ENCODE measurements at places on chromosomes 2 and 18.

DNA sequence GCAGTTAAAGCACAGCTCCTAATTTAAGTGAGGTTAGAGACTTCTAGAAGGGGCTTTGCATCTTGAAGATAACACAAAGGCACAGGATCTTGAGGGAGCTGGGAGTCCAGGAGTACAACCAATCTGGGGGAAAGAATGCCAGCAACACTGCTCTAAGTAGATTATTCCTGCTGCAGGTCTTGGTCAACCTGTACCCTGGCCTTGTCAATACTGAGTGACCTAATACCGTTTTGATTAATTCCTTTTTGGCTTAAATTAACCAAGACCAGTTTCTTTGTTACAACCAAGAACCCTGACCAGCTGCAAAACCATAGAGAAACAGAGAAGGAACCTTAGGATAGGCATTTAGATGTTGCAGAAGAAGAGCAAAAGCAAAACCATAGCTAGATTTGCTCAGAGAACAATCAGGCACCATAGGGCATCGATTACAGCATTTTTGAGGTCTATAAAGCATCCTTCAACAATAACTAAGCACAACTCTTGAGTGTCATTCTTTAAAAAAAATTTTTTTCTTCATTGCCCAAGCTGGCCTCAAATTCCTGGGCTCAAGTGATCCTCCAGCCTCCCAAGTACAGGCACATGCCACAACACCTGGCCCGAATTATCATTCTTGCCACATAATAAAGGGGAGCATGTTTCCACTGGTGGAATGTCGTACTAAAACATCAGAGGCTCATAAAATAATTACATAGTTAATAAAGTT lies 6.3 kb downstream of the STARD7 start:
- DNase-seq = no peak

- DNase-seq = no peak
Observed at GRCh38 chr18:77300579-77300978, 50.9 kb downstream of the GALR1 start.

- DNase-seq = no peak
Observed at GRCh38 chr18:2192562-2192961, 378.7 kb downstream of the METTL4 start.

DNA sequence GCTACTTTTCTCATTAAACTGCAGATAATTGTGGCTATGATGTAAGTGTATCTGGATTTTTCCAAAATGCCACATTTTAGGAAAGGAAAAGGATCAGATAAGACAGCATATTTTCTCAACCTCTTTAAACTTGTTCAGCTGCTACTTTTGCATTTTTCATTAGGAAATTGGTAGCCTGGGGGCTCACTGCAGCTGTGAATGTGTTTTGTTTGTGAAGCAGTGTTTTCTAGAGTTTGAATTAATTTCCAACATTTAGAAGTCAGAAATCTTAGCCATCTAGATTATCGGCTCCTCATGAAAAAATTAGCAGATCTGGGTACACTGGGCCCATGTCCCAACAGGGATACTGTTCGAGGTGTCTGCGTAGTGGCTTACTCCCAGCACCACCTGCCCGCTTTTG lies 56.3 kb upstream of the ZDBF2 start:
- DNase-seq = no peak

- no peak for DNase-seq
Observed at GRCh38 chr18:23824240-23824639, 135.0 kb downstream of the LAMA3 start.

DNA sequence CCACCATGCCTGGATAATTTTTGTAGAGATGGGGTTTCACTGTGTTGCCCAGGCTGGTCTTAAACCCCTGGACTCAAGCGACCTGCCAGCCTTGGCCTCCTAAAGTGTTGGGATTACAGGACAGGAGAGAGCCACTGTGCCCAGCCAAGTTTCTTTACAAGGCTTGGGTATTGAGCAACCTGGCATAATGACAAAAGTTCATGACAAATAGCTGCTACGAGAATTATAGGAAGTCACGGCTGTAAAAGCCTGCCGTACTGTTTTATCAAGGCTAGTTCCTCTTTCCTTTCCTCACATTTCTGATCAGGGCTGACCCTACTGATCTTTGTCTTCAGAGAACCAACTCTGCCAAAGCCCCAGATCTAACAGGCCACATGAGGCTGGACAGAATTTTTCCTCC lies 490.4 kb upstream of the SPRED2 start:
- DNase-seq = no peak

DNA sequence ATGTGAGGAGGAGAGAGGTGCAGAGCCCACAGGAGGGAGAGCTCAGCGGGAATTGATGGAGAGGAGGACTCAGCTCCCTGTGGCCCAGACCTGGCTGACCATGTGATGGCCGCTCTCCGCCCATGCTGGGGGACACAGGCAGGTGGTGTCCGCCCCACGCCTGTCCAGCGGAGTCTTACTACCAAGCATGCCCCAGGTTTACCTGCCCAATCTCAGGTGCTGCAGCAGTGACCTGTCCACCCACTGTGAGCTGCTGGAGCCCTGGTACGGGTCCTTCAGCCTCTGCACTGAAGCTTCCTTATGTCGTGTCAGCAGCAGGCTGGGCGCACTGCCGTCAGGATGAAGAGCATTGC lies 170.8 kb downstream of the RTP5 start:
- DNase-seq = no peak

GRCh38 chr18:74283646-74284045 lies 8.1 kb downstream of the CYB5A start:
- DNase-seq = no peak

GRCh38 chr2:159444754-159445153 lies 158.3 kb upstream of the WDSUB1 start:
- no peak for DNase-seq

DNA sequence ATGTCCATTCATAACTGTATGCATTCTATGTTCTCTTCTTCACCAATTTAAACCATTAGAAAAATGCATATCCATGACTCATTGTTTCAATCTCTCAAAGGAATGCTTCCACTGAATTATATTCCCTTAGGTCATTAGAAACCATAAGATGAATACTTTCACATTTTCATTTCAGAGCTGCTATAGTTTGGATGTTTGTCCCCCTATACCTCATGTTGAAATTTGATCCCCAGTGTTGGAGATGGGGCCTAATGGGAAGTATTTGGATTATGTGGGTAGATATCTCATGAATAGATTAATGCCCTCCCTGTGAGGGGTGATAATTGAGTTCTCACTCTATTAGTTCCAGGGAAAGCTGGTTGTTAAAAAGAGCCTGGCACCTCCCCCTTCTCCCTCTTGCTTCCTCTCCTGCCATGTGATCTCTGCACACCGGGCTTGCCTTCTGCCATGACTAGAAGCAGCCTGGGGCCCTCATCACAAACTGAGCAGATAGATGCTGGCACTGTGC lies 35.7 kb downstream of the THUMPD2 start:
- DNase-seq = no peak

- no peak for DNase-seq
Observed at GRCh38 chr2:126729896-126730295, 73.9 kb downstream of the GYPC start.

DNA sequence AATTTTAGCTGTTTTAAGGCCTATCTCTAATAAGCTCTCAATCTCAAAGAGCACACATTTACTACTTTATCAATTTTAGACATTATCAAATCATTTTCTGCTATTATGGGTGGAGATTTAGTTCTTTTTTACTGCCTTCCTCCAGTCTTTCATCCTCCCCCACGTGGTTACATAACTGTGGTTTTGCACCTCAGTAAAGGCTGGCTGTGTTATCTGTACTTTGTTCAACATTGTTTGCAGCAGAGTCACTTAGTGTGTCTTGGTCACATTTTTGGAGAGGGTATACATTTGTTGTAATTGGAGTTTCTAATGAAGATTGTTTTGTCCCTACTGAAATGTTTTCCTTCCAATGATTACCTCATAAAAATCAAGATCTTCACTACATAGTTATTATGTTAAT lies 549.6 kb upstream of the CELF4 start:
- no peak for DNase-seq

DNA sequence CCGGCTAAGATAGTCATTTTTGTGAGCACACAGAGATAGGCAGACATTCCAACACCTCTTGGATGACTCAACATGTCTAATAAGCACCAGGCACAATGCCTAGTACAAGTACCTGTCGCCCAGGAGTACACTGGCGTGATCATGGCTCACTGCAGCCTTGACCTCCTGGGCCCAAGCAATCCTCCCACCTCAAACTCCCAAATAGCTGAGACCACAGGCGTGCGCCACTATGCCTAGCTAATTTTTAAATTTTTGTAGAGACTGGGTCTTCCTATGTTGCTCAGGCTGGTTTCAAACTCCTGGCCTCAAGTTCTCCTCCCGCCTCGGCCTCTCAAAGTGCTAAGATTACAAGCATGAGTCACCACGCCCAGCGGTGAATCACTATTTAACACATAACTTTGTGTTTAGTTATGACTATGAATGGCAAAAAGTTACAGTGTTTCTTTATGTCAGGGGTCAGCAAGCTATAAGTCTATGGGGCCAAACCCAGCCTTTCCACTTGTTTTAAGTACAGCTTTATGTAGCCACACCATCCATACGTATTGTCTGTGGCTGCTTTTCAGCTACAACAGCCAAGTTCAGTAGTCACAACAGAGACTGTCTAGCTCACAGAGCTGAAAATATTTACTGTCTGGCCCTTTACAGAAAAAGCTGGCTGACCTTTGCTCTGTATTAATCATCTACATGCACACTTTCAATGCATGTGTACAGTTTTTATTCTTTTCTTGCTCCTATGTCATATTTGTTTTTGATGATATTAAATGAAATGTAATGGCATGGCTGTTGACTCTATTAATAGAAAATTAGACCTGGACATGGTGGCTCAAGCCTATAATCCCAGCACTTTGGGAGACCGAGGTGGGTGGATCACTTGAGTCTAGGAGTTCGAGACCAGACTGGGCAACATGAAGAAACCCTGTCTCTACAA lies 18.7 kb downstream of the ORC2 start:
- DNase-seq = no peak

DNA sequence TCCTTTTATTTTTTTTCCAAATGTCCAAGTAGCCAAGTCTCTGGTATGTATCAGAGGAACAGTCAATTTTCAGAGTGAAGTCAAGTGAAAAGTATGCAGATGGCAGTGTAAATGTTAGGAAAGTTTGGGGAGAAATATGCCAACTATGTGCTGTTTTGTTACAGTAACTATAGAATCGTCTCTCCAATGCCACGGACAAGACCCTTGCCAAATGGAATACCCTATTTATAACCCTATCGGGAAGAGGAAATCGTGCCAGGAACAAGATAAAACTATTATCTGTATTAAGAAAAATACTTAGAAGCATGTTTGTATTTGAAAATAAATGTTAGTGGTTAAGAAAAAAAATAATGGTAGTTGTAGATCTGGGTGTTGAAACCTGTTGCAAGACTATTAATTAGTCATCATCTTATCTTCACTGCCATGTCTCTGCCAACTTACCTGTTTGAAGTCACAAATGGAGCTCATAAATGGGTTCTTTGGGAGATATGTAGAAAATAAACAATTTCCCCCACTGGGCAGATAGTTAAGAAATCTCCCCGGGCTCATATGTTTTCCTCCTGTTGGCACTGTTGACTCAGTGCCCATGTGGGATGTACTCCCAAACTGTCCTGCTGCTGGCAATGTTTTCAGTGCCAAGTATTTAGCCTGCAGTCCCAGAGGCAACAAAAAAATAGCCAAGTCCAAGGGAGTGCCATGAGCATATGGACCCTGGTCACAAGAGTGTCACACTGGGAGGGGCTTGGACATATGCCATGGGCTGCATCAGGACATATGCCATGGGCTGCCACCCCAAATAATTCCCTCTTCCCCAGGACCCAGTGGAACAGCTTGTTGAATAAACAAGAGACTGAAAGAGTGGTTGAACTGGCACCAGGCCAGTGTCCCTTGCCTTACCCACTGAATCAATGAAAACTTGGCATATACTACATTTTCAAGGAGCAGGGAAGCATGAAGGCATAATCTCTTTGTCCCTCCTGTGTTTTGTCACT lies 366.9 kb downstream of the OSR1 start:
- DNase-seq = peak; percentile 84

GRCh38 chr2:233125455-233126065 lies 65.4 kb downstream of the INPP5D start:
- DNase-seq = no peak

- DNase-seq = no peak
Observed at GRCh38 chr2:150477347-150477746, 10.1 kb downstream of the RND3 start.

- no peak for DNase-seq
Observed at GRCh38 chr2:45264227-45265225, 255.3 kb upstream of the SIX2 start.

GRCh38 chr18:60197671-60198462 lies 174.7 kb downstream of the MC4R start:
- DNase-seq = no peak

DNA sequence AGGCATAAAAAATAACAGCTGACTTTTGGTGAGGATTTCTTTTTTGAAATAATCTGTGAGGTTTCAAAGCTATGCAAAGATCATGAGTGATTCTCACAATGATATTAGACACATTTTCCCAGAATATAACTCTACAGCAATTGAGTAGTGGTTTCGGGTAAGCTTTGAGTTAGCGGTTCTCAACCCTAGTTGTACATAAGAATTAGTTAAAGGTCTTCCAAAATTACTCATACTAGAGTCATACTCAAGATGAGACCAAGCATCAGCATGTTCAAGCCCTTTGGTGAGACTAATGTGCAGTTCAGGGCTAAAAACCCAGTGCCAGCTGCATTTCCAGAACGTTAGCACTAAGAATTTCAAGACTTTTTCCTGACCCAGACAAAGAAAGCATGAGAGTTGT lies 31.1 kb downstream of the DSG4 start:
- no peak for DNase-seq

- DNase-seq = no peak
Observed at GRCh38 chr2:16621316-16621715, 44.3 kb downstream of the CYRIA start.

GRCh38 chr2:95038635-95039298 lies 13.3 kb downstream of the MAL start:
- no peak for DNase-seq

DNA sequence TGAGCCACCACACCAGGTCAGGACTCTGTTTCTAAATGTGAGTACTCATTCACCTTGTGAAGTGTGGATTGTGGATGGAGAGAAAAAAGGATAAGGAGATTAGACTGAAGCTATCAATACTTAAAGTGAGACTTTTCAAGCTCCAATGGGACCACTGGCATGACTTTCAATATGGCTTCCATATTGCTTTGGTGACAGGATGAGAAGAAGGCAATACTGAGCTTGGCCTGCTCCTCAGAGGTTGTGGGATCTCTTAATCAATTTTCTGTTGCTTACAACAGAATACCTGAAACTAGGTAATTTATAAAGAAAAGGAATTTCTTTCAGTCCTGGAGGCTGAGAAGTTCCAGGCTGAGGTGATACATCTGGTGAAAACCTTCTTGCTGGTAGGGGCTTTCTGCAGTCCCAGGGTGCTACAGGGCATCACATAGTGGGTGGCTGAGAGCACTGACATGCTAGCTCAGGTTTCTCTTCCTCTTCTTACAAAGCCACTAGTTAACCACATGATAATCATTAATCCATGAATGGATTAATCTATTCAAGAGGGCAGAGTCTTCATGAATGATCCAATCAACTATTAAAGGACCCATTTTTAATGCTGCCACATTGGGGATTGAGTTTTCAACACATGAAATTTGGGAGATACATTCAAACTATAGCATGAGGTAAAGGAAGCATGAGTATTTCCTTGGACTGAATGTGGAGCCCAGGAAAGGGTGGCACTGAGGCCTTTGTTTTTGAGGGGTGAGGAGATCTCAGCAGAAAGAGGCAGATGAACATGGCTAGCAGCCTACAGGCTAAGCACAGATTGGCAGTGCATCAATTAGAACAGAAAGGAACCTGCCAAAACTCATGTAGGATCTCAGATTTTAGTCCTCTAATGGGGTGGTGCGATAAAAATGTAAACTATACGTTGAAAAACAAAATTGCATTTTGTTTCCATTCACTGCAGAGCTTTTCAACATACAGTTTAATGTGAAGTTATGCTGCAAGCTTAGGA lies 274.5 kb downstream of the PIK3C3 start:
- no peak for DNase-seq
